Hepatocyte (in vitro differentiated cells): ENCODE measurements at places on chromosomes 1 and 21. TPM values are rescaled to one million over a fixed set of nuclear protein-coding genes. Genes with fewer than 3 reads are reported as not detected.

Gene SLAMF7
- not detected in 2 replicates for polyA plus RNA-seq

Gene SLC35D1
- 8.3 and 14.3 TPM in 2 replicates for polyA plus RNA-seq

Gene KCNK2
- polyA plus RNA-seq = 1.8 and 2.2 TPM in 2 replicates

Gene OR2L5
- not detected in 2 replicates for polyA plus RNA-seq

Gene TTC39A
- 18.9 and 20.5 TPM in 2 replicates for polyA plus RNA-seq

Gene PSMB2
- polyA plus RNA-seq = 93.8 and 98.8 TPM in 2 replicates

Gene FAM167B
- polyA plus RNA-seq = 0.75 TPM in 1 of 2 replicates, not detected in the other

Gene SH3BGRL3
- polyA plus RNA-seq = 411 and 420 TPM in 2 replicates

Gene OLFML2B
- 2.9 and 3.9 TPM in 2 replicates for polyA plus RNA-seq

Gene CSMD2
- polyA plus RNA-seq = 0.04 and 0.10 TPM in 2 replicates

Gene COL24A1
- polyA plus RNA-seq = 2.4 and 3.2 TPM in 2 replicates

Gene NCAM2
- 1.7 and 2.3 TPM in 2 replicates for polyA plus RNA-seq

Gene DHRS3
- 75.9 and 84.1 TPM in 2 replicates for polyA plus RNA-seq

Gene DUSP12
- polyA plus RNA-seq = 35.4 and 37.1 TPM in 2 replicates
